ENCODE measurements at places on chromosomes 1 and 21.

GRCh38 chr1:154325583-154326545 is 539 bp downstream of the ATP8B2 start:
- no peak for DNase-seq

GRCh38 chr1:15786581-15786980 is 20.9 kb downstream of the UQCRHL start:
- DNase-seq, result no peak

- no peak for DNase-seq
Observed at GRCh38 chr1:228164561-228165371, 838 bp upstream of the IBA57 start.

- no peak for DNase-seq
Observed at GRCh38 chr1:162275622-162276175, 101.0 kb downstream of the SPATA46 start.

- DNase-seq, result no peak
Observed at GRCh38 chr21:18002393-18002792, 183.2 kb upstream of the C21orf91 start.

GRCh38 chr1:231194476-231194842 is 32.6 kb downstream of the TRIM67 start:
- no peak for DNase-seq

GRCh38 chr21:42644223-42645208 is 8.9 kb upstream of the PDE9A start:
- DNase-seq, result no peak

DNA sequence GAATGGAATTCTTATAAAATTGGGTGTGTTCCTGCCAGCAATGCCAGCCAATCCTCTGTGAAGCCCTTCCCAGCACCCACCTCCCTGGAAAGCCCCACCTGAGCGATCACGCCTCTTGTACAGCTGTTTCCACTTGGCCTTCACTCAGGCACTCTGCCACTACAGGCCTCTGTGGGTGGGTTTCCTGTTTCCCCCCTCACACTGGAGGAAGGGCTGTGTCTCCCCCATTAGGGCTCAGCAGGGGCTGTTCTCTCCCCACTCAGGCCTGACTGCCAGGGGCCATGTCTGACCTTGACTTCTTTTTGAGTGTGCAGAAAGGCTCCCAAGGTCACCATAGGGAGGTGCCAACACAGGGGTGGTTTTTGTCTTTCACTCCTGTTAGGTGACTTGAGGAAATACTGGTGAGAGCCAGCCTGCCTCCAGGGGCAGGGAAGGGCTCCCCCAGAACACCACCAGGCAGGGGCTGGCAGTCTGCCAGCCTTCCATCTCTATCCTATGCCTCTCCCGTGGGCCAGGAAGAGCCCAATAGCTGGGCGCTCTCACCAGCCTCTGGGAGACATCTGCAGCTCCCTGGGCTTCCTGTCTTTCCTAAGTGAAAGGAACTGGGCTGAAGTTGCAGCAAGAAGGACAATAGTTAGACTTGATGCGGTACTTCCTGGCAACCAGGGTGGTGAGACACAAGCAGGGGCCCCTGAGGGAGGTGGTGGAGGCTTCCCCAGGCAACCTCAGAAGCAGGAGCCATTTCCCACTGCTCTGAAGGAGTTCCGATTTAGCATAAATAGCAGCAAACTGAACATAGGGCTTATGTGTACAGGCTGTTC is 49.1 kb downstream of the ELK4 start:
- DNase-seq, result no peak

DNA sequence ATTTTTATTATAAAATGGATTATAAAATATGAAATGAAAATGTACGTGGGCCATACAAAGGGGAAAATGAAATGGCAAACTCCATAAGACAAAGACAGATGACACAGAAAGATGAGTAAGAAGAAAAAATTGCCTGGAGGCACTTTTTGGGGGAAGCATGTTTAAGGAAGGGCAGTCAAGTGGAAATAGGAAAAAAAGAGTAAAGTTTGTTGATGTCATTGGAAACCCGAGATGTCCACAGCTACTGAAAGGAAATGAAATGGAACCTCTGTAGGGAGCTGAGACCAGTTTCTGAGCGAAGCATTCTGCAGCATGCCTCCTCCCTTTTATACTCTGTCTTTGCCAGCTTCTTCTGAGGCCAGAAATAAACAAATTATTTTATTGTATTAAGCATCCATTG is 203.4 kb upstream of the UBE2U start:
- DNase-seq, result no peak
